Erythroblast (primary cell): ENCODE measurements at places on chromosomes 13 and 19.

DNA sequence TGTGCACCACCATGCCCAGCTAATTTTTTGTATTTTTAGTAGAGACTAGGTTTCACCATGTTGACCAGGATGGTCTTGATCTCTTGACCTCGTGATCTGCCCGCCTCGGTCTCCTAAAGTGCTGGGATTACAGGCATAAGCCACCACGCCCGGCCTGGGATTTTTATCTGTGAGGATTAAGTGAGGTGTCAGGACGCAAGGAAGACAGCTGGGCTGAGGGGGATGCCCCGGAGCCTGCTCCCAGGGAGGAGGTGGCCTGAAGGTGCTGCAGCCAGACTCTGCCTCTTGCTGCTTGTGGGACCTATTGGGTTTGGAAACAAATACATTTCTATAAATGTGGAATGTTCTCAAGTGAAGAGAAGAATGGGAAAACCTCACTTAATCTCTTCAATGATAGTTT is 131.6 kb downstream of the OLFM4 start:
- no peak for DNase-seq

DNA sequence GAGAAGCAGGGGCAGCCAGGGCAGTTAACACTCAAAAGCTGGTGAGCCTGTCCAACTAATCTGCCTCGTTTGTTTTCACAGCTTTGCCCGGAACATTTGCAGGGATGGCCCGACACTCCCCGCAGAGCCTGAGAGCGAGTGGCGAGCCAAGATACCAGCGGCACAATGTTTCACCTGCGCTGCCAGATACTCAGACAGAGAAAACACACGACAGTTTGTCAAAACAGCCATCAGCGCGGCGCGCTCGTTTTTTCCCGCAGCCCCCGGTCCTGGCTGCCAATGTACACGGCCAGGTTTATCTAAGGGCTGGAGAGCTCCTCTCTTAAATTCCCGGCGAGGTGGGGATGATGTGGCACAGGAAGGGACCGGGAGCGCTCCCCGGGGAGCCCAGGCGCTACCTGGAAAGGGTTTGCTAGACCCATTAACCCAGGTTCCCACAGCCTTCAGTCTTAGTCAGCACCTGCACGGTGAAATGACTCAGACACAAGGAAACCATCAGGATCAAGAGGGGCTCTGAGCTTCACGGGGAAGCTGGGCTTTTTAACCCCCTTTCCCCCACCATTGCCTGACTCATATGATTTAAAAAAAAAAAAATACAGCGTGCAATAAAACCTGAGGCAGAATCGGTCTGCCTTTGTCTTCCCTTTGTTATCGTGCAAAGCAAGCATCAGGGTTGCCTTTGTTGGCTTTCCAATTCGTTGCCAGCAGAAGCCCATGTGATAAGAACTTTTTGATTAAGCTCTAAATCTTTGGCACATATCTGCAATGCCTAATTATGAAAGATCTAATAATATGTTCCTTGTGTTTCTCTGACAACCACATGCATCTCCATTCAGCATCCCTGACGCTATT is 186.2 kb downstream of the EFNB2 start:
- DNase-seq, result no peak

GRCh38 chr13:99968521-99969452 is 2.8 kb downstream of the ZIC5 start:
- peak; percentile 5 for DNase-seq

DNA sequence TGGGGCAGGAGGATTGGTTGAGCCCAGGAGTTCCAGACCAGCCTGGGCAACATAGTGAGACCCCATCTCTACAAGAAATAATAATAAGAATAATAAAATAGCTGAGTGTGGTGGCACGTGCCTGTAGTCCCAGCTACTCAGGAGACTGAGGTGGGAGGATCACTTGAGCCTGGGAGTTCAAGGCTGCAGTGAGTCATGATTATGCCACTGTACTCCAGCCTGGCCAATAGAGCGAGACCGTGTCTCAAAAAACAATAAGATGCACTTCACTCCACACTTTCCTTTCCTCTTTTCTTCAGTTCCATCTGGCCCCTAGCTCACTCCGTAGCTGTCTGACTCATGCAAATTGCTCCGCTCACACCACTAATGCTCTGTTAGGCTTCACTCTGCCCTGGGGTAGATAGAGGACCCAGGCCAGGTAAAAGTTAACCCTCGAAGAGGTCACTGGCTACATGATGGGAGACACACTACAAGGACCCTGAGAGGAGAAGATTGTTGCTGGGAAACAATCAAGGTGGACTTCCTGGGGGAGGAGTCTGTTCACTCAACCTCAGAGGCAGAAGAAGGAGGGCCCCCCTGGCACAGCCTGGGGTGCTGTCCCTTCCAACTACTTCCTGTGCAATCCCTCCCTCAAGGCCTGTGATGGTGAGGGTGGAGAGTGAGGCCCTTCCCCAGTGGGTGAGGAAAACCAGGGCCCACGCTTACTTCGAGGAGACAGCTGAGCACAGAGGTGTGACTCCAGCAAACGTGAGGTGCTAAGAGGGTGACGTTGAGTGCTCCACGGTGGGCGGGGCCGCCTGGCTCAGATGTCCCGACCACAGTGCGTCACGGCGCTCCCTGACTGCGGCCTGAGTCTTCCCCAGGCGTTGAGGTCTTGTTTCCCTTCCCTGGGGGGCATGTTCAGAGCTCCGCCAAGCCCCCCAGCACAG is 8.8 kb upstream of the TNFSF9 start:
- DNase-seq, result no peak

DNA sequence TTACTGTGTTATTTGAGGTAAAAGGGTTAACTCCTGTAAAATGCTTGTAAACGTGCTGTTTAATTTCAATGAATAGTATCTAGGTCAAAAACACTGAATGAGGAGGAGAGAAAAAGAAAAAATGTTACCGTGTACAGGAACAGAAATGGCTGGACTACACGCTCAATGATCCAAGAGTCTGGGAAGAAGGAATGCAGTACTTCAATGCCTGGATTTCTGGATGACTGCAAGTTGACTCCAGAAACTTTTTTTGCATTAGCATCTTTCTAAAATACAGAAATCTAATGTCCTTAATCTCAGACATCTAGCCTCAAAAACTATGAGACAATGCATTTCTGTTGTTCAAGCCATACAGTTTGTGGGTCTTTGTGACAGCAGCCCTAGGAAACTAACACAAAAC is 17.4 kb upstream of the IPO5 start:
- DNase-seq, result no peak

GRCh38 chr13:29943686-29944085 is 93.3 kb upstream of the UBL3 start:
- no peak for DNase-seq

- DNase-seq, result no peak
These were observed 4.6 kb upstream of the MISP start for GRCh38 chr19:746208-746819.

GRCh38 chr13:46743191-46743590 is 53.8 kb downstream of the ESD start:
- no peak for DNase-seq

GRCh38 chr13:42631181-42631580 is 57.2 kb downstream of the TNFSF11 start:
- no peak for DNase-seq

DNA sequence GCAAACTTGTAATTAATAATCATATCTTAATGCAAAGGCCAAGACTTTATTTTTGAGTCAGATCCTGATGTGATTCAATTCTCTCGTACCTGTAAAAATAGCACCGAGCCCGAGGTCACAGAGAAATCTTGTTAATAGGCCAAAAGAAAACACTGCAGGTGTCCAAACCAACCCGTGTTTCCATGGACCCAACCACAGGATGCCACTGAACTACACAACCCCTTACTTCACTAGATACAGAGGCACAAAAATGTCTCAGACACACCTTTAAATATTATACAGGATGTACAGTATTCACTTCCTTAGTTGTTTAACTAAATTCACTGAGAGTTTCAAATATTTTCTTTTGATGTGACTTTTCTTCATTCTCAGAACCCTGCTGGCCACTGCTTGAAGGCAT is 530.9 kb downstream of the MYO16 start:
- no peak for DNase-seq

- no peak for DNase-seq
These were observed 94.2 kb downstream of the FRY start for GRCh38 chr13:32125751-32126150.

- no peak for DNase-seq
These were observed 30.1 kb downstream of the OPA3 start for GRCh38 chr19:45554481-45554880.

GRCh38 chr19:5131031-5131505 is 162.2 kb downstream of the KDM4B start:
- no peak for DNase-seq
